D721Med (cell line): ENCODE measurements at places on chromosomes 7 and 10.

- peak; percentile 62 for DNase-seq
Measured at GRCh38 chr10:86366033-86366901, at the start of gene GRID1. GRID1 (minus strand) TSS chr10:86366795.

DNA sequence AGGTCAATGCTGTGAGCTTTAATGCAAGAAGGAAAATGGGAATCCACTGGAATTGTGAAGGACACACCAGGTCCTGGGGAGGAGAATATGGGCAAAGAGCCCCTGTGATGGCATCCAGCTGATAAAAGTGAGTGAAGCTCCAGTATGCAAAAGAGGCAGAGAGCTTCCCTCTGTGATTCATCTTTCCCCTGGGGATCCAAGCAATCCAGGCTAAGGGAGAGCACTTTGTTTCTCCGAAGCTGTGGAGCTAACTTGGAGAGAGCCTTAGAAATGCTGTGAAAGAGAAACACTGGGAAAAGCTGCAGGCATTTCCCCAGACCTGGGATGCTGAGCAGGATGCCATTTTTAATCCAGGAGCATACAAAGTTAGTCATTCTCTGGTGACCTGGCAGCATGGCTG, 489.5 kb downstream of the SH2D4B start:
- no peak for DNase-seq

GRCh38 chr7:4715410-4715776, 33.3 kb downstream of the FOXK1 start:
- no peak for DNase-seq

GRCh38 chr7:94374231-94374630, 20.5 kb upstream of the COL1A2 start:
- no peak for DNase-seq

DNA sequence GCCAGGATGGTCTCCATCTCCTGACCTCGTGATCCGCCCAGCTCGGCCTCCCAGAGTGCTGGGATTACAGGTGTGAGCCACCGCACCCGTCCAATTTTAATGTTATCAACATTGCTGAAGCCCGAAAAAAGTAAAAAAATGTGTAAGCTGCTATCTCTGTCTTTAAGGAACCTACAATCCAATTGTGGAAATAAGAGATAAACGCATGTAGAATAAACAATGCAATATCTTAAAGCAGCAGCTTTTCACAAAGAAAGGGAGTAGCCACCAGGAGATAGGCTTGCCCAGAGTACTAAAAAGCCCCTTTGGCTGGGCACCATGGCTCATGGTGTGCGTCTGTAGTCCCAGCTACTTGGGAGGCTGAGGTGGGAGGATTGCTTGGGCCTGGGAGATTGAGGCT, 282.9 kb upstream of the LYZL1 start:
- DNase-seq: no peak
